NCI-H446 treated with DMSO at 0.1 percent for 48 hours (cell line): ENCODE measurements at places on chromosomes 5 and 9.

DNA sequence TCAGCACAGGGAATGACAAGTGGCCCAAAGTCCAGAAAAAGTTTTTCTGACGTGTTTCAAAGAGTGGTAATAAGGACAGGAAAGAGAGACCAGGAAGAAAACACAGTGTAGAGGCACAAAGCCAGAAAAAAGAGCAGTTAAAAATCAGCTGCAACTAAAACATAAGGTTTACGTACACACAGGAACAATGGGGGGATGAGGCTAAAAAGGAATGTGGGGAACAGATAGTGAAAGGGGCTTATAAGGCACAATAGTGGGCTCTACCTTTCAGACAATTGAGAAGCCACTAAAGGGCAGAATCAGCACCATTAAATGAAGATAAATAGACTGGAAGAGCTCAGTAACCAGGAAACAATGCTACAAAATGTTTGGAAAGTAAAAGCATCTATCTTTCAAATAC lies 5.5 kb downstream of the ELP1 start:
- DNase-seq: no peak

- no peak for DNase-seq
These were observed 81.3 kb downstream of the ATP10B start for GRCh38 chr5:160770718-160771117.

GRCh38 chr5:105218018-105218417 lies 1655.4 kb upstream of the NUDT12 start:
- DNase-seq: no peak

GRCh38 chr9:34399729-34400128 lies 23.0 kb upstream of the MYORG start:
- DNase-seq: no peak

- no peak for DNase-seq
These were observed 60.2 kb downstream of the MLLT3 start for GRCh38 chr9:20562051-20562450.

DNA sequence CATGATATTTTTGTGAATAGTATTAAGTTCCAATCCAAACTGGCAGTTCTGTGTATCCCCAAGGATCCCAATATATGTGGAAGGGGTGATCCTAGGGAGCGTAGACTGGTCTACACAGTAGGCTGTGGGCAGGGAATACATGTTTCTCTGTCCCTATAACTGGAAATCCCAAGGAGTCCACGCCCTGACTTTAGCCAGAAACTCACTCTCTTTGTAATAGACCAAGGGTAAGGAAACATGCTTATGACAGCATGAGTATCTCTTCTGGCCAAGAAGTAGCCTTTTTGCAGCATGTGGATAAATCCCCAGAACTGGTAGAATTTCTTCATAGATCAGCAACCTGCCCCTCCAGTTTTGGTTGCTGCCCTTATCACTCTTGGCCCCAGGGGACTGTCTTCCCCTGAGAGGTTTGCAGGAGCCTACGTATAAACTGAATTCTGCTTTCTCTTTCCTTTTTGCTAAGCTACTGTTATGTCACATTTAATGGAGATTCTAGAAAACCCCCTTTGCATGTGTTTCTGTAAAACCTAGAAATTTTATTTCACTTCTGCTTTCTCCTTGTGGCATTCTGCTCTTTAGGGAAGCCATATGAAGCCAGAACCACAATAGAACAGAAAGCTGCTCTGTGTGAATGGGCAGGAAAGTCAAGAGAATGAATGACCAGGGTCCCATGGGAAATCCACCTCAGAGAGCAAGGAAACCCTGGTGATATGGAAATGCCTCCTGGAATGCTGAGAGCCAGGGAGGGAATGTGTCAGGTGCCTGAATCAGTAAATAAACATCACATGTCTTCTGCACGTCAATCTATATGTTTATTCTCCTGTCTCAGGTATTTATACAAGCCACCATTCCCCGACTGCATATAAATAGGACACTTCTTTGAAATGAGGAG lies 3.5 kb downstream of the IFNA2 start:
- DNase-seq: no peak

GRCh38 chr5:71932655-71933338 lies 174.5 kb upstream of the MAP1B start:
- peak; percentile 71 for DNase-seq

DNA sequence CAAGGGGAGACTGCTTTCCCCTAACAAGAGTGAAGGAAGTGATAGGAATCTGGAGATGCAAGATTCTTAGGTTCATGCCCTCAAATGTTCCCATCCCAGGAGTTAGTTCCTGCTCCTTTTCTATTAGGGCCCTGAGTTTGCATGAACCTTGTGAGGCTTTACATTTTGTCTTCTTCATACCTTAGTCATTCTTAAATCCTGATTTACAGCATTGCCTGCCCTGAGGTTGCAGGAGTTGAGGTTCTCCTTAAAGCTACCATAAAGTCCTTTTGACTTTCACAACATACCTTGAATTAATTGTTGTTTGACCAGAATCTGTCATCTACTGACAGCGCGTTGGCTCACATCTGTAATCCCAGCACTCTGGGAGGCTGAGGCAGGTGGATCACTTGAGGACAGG lies 151.5 kb upstream of the ABCA1 start:
- DNase-seq: no peak

DNA sequence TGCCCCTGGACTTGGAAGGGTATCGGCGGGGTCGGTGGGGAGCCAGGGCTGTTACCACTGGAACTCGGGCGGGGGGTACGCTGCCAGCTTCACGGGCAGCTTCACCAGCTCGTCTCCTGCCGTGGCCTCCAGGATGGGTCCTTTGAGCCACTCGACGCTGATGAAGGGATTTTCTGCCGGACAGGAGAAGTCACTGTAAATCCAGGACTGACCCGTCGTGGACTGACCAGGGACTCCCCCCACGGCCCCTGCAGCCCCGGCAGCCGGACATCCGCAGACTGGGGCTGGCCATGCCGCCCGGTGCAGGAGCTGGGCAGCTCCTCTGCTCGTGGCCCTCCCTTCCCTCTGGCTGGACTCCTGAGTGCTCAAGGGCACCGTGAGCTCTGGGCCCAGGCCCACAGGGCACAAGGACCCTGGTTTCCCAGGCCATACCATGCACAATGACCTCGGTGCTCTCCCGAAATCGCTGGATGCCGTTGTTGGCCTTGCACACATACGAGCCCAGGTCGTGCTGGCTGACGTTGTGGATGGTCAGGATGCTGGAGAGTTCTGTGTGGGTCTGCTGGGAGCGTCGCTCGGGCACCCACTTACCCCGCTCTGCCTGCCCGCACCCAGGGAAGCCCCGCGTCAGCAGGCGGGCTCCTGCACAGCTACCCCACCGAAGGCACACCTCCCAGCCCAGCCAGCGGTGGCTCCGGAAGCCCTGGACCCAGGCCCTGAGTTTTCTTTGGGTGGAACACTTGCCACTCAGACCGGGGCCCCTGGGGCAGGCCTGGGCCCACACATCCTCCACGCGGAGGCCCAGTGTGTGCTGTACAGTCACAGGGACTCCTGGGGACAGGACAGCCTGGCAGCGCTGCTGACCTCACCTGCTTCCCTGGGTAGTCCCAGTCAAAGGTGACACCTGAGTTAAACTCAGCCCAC lies 20.3 kb downstream of the FLT4 start:
- DNase-seq: no peak

- DNase-seq: no peak
These were observed 495.8 kb downstream of the CHSY3 start for GRCh38 chr5:130400091-130400490.

DNA sequence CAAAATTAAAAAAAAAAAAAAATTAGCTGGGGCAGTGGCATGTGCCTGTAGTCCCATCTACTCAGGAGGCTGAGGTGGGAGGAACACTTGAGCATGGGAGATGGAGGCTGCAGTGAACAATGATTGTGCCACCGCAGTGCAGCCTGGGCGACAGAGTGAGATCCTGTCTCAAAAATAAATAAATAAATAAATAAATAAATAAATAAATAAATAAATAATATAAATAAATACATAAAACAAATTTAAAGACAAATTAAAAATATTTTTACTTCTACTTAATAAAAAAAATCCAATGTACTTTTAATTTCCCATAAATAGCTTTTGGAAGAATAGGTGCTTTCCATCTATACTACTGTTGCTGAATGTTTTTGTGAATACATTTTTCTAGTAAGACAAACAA lies 598.4 kb upstream of the EDIL3 start:
- no peak for DNase-seq

- DNase-seq: no peak
These were observed 4.8 kb upstream of the SLC25A51 start for GRCh38 chr9:37908698-37909186.

DNA sequence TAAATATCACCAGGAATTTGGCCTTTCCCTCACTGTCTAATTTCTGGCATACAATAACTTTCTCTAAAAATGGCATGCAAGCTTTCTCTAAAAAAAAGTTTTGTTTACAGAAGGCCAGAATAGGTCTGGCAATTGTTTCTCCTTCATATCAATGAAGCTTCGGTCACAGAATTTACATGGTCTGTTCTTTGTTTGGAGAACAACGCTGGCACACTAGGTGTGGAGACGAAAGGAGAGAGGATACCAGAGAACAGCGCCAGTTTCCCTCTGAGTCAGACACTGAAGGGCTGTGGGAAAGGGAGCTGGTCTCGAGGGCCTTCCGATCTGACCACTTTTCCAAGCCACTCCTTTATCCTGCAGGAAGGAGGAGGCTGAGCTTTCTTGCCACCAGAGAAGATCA lies 60.1 kb upstream of the ITGA1 start:
- no peak for DNase-seq

GRCh38 chr5:52743970-52744369 lies 43.7 kb upstream of the ITGA1 start:
- DNase-seq: no peak

GRCh38 chr5:60521376-60522291 lies 178.3 kb downstream of the DEPDC1B start:
- DNase-seq: no peak

DNA sequence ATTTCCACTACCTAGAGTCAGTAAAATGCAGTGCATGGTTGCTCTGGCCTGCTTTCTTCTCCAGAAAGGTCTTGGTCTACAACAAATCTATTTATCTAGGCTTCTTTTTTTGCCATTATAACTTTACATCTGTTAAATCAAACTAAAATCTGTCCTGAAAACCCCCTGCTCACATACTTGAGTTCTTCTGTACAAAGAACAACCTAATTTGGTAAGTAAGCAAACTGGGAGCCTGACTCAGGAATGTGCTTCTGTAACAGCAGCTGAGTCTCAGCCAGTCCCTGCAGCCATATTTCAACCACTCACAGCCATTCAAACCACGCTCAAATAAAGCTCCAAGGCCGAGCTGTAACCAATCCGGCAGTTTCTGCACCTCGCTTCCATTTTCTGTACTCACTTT lies 95.8 kb downstream of the PLPP1 start:
- DNase-seq: no peak

- DNase-seq: no peak
These were observed 8.8 kb downstream of the FAM200C start for GRCh38 chr5:160390787-160391696.

- no peak for DNase-seq
These were observed 140.9 kb downstream of the SYK start for GRCh38 chr9:90942555-90942954.

DNA sequence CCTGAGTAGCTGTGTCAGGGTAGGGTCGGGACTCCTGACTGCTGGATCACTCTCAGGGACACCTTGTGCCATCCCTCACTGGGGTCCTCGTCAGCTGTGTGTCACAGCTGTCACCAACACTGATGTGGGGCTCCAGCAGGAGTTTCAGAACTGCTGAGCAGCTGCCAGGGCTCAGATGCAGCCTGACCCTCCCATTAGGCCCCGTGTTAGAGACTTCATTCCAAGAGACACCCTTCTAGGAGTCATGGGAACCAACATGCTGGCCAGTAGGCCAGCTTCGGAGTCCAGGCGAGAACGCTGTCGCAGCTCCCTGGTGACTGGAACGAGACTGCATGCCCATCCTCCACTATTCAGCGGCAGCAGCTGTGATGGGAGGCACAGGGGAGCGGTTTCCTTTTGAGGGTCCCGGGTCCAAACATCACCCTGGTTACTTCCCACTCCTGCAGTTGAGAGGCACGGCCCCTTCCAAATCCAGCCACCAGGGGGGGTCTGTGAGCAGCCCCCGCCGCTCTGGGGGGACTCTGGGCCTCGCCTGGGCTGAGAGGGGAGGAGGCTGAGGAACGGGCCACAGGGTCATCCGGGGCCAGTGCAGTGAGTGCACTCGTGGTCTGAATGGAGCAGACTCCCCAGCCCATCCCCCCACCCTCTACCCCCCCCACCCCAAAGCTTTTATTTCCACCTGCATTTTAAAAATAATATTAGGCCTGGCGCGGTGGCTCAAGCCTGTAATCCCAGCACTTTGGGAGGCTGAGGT lies 12.6 kb upstream of the TCF7 start:
- no peak for DNase-seq

GRCh38 chr5:157469687-157470086 lies 9.7 kb downstream of the NIPAL4 start:
- no peak for DNase-seq

GRCh38 chr5:30937070-30937469 lies 256.4 kb upstream of the CDH6 start:
- no peak for DNase-seq

- no peak for DNase-seq
These were observed 104.2 kb downstream of the TRIM32 start for GRCh38 chr9:116791326-116791725.

- DNase-seq: no peak
These were observed 586.4 kb downstream of the TLE4 start for GRCh38 chr9:80158131-80158530.

GRCh38 chr9:92158097-92158601 lies 42.9 kb upstream of the SPTLC1 start:
- no peak for DNase-seq

DNA sequence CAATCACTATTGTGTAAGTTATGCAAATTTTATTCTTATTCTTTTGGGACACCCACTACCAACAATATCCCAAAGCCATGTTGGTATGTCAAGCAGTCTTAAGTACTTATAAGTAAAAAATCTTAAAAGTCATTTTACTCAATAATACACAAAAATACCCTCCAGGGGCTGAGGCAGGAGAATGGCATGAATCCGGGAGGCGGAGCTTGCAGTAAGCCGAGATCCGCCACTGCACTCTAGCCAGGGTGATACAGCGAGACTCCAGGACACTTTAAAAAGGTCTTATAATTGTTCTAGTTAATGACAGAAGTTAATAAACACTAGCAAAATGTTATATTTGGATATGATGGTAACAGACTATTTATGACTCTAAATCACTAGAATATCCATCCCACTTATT lies 16.8 kb downstream of the CLINT1 start:
- DNase-seq: no peak

- DNase-seq: no peak
These were observed 29.5 kb downstream of the TPPP start for GRCh38 chr5:663436-664342.
